ENCODE measurements at places on chromosomes 4 and X.

GRCh38 chr4:139247700-139248238, 32.3 kb downstream of the MGARP start:
- DNase-seq, result no peak

- DNase-seq, result no peak
Observed at GRCh38 chr4:117417856-117418255, 332.5 kb upstream of the TRAM1L1 start.

DNA sequence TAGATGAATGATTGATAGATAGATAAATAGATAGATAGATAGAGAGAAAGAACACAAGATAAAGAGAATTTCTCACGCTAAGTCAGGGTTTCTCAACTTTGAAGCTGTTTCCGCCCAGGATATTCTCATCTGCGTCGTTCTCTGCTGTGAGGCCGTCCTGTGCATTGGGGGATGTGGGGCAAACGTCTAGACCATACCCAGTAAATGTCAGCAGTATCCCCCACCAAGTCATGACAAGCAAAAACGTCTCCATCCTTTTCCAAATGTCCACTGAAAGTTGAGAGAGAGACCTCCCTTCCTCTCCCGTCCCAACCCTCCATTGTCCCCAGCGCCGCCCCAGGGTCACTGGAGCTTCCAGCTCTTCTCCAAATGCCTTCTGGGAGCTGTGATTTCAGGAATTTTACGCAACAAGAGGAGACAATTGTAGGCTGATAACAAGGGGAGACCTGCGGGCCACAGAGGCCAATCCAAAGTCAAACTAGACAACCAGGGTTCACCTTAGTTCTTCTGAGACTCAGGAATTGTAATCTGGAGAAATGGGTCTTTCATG, 8.9 kb upstream of the CRLF2 start:
- DNase-seq, result no peak

GRCh38 chr4:40121515-40121914, 64.9 kb downstream of the N4BP2 start:
- peak; percentile 16 for DNase-seq

DNA sequence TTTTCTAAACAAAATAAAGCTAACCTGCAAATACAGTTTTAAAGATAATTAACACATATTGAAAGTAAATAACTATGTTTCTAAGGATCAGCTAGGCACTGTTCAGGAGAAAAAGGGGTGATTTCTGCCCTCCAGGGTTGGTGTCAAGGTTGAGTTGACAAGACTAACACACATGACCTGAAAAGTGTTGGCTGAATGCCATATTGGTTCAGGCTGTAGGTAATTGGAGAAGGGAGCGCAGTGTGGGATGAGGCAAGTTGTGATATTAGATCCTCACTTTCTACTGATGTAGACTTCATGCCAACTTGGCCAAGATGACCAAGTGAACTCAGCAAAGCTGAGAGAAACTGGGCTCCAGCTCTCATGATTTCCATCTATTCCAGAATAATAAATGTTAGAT, 42.2 kb downstream of the PPM1K start:
- DNase-seq, result no peak

GRCh38 chr4:55933611-55934010, 15.1 kb upstream of the CEP135 start:
- no peak for DNase-seq

GRCh38 chr4:25767877-25768725, 94.7 kb downstream of the SEL1L3 start:
- peak; percentile 32 for DNase-seq

DNA sequence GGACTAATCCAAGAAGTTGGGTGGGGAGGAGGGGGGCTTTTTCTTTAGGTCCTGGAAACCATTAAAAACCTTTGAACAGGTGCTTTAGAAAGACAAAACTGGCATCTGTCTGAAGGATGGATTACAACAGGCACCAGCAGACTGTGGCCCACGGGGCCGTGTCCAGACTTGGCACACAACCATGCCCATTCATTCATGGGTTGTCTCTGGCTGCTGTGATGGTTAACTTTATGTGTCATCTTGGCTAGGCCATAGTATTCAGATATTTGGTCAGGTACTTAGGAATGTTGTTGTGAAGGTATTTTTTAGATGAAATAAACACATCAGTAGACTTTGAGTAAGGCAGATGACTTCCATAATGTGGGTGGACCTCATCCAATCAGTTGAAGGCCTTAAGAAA, 45.5 kb downstream of the TBL1X start:
- DNase-seq, result no peak

DNA sequence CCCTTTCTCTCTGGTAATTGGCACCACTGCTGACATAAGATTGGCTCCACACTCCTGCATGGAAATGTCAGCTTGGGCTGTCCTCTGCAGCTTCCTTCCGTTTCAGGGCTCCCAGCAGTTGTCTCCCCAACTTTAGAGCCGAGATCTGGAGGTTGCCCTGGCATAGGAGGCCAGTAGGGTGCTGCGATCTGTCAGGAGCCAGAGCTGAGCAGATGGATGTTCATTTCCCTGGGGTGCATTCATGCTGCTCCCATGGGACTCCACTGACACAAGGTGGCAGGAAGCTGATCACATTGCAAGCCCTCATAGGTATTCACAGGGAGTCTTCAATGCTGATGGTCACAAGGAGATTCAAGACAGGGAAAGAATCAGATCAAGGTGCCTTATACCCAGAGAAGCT, 116.6 kb upstream of the RAI2 start:
- DNase-seq, result no peak

GRCh38 chrX:373641-374471, 12.9 kb downstream of the PPP2R3B start:
- DNase-seq, result no peak

DNA sequence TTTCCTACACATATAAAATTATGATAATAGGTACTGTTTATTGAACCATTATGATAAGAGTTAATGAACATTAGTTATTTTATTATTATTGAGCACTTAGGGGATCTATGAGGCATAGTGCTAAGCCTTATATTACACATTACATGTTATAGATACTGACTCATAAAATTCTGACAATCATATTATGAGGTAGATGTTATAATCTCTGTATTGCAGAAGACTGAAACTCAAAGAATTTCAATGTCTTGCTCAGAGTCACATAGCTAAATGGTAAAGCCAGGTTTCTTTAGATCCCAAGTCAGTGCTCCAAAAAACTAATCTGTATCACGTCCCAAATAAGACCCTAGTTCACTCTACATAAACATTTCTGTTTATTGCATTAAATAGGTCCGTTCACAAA, 207.2 kb upstream of the CNKSR2 start:
- DNase-seq, result no peak

DNA sequence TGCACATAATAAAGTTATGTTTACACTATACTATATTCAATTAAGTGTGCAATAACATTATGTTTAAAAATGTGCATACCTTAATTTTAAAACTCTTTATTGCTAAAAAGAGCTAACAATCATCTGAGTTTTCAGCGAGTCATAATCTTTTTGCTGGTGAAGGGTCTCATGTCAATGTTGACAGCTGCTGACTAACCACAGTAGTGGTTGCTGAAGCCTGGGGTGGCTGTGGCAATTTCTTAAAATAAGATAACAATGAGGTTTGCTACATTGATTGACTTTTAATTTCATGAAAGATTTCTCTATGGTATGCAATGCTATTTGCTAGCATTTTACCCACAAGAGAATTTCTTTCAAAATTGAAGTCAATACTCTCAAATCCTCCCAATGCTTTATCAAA, 58.6 kb downstream of the C4orf46 start:
- DNase-seq, result no peak

GRCh38 chrX:69094977-69095669, 70.1 kb downstream of the PJA1 start:
- DNase-seq, result no peak

DNA sequence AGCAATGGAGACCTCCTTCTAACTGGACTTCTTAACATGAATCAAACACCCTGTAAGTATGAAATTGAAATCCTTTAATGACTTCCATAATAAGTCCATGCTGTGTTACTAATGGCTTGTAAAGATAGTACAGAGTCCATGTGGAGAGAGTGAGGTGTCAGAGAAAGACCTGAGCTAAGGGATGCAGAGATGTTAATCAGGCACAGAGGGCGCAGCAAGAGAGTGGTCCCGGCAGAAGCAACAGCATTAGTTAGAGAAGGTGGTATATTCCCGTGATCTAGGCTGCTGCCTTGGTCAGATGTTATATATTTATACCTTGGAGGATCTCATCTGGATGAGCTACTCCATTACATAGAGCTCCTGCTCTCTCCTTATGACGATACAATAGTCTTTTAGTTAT, 295.3 kb downstream of the LDB2 start:
- DNase-seq, result no peak

- DNase-seq, result no peak
Observed at GRCh38 chrX:8653956-8654355, 78.0 kb downstream of the ANOS1 start.

DNA sequence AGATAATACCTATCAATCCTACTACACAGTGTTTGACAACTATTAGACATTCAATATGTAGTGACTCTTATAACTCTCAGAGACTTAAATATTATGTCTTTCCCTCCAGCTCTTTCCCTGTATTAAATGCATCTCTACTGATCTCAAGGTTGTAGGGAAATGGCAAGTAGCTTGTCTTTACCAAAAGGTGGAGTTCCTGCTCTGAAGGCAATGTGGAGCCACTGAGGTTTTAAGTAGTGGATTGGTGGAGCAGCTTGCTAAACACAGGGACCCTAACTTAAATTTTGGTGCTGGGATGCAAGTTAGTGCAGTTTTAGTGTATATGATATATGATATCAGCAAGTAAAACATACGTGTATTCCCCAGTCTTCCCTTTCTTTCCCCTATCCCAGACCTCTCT, 13.1 kb downstream of the FNIP2 start:
- no peak for DNase-seq
